ENCODE measurements at places on chromosomes 16 and 17. TPM values are rescaled to one million over a fixed set of nuclear protein-coding genes. Genes with fewer than 3 reads are reported as not detected.

ANKRD40CL gene
- total RNA-seq = not detected

DNA sequence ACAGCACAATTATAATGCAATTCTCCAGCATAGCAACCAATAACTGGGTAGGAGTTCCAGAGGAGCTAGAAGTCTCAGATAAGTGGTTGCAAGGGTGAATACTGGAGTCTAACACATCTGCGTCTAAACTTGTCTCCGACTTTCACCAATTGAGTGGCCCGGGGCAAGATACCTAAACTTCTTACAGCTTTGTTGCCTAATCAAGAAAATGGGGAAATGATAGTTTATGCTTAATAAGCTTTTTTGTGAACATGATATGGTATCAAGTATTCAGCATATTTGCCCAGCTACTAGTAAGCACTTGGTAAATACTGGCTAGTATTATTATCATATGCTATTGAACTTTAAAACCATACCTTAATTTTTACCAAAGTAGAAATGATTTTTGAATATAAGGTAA is 183.5 kb downstream of the KCNJ2 start:
- no peak for DNase-seq

DNA sequence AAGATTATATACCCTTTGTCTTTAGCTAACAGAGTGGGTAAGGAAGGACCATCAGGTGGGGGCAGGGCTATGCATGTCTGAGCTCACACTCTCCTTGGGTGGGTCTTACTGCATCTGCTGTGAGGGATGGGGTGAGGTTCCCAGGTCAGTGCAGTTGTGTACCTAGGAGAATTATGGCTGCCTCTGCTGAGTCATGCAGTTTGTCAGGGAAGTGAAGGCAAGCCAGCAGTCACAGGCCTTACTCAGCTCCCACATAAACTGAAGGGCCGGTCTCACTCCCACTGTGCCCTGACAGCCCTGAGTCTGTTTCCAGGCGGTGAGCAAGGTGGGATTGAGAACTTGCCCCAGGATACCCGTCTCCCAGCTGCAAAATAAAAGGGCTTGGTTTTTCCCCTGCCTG is 328.6 kb downstream of the MAP2K6 start:
- no peak for DNase-seq

DNA sequence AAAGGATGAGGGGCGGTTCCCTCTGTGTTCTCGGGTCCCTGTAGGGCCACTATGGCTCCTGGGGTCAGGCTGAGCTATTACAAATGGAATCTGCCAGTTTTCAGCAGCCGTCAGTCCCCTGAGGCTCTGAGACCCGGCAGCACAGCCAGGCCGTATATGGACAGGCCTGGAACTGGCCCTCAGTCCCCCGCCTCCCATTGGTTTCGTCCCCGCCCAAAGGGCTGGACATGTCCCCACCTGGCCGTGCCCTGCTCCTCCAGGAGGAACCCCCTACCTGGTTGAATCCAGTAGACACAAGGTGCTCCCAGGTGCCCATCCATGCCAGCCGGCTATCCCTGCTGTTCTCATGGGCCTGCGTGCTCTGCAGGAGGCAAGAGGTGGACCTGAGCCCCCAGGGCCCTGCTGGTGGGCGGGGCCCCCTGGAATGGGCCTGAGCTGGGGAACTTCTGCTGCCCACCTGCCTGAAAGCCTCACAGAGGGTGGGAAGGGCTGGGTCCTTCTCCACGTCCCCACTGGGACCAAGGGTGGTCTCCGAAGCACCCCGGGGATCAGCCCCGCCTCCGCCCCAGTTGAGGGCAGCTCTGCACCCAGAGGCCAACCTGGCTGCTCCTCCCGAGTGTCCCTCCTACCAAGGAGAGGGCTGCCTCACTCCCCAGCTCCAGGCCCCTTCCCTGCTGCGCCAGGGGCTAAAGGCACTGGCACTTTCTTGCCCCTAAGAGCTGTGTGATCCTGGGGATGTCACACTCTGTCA is 16.8 kb downstream of the VASN start:
- DNase-seq = no peak

GRCh38 chr16:72926177-72927070 is 121.5 kb downstream of the ZFHX3 start:
- DNase-seq = no peak

PITPNM3 gene
- total RNA-seq = 1.4 TPM
